ENCODE measurements at places on chromosomes 3 and 15. TPM values are rescaled to one million over a fixed set of nuclear protein-coding genes. Genes with fewer than 3 reads are reported as not detected.

The PPP1R2 gene
- 62.3 TPM for total RNA-seq

The RETNLB gene
- total RNA-seq, result not detected

The MYLK gene
- total RNA-seq, result 196 TPM

- DNase-seq, result no peak
Observed at GRCh38 chr3:1171320-1171719, 78.5 kb downstream of the CNTN6 start.

- no peak for DNase-seq
Observed at GRCh38 chr3:177334803-177335202, 137.5 kb upstream of the TBL1XR1 start.

DNA sequence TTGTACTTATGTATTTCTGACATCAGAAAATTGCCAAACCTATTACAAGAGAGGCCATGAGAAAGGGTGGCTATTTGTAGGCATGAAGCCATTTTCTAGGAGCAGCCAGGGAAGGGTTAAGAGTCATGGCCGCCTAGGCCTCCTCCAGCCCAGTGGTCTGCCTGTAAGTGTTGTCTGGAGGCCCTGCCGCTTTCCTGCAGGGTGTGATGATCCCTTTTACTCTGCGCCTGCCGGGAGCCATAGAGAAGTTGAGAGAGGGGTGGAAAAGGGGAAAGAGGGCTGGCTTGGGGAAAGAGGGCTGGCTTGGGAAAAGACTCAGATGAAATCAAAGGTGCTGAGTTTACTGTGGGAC is 29.1 kb upstream of the KCTD6 start:
- no peak for DNase-seq

DNA sequence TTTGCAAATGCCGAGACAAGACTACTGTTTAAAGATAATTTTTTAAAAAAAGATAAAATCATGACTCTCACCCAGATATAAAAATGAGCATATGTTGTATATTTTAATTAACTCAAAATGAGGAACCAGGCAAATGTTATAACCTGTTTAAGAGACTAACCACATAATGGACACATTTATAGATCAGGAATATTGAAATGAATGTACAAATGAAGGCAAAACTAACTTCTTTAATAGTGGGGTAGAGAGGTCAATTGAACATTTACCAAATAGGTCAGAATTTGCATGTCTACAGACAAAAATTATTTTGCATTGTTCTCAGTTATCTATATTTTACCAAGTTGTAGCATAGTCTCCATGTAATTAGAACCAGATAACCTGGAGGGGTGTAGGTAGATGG is 134.3 kb upstream of the PFN2 start:
- no peak for DNase-seq

DNA sequence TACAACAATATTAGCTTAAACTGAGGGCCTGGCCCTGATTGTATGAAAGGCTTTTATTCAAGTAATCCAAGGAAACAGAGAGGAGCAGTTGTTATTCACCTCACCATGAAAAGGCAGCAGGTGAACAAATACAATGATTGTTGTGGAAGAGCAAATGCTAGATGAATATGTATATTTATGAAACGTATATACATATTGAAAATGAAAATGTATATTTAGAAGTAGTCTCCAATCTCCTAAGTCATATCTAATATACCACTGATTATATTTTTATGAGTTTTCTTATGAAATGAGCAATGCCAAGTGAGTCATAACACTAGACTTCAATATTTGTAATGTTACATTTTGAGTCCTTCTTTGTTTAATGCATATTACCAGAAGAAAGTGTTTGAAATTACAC is 116.2 kb upstream of the KCNMB2 start:
- DNase-seq, result no peak
